CD4-positive, alpha-beta T cell treated with Interleukin-6 at 100 ng/mL for 8 hours (primary cell): ENCODE measurements at places on chromosomes 7 and 10.

GRCh38 chr10:119480667-119481066 lies 61.9 kb downstream of the RGS10 start:
- DNase-seq: no peak

- DNase-seq: no peak
Observed at GRCh38 chr10:46254467-46254866, 32.3 kb upstream of the ANTXRL start.

DNA sequence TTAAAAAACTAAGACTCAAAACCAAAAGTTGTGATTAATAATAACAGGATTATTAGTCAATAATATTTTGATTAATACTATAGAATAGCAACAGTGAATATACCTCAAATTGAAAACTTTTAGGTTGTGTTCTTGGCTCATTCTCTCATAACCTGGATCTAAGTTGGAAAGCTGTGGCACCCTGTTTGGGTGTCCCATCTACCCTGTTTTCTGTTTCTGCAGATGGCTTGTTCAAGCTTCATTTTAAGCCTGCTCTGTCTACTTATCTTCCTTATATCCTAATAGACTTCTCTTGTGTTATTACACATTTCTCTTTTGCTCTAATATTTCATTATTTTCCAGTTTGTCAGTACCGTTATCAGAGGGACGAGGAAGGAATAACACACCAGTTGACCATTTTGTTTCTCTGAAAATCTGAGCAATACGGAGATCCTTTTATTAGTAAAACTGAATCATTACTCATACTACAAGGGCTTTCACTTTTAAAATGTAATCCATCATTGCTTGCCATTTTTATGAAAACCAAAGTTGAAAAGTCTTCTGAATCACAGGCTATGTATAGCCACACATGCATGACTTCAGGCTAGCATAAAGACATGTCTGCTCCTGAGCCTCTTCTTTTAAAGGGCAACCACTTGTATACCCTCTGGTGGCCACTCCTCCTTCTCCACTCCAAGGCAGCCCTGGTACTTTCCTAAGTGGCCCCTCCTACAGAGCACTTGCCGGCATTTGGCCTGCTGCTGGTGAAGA lies 22.3 kb downstream of the COX15 start:
- no peak for DNase-seq

GRCh38 chr7:44534087-44534486 lies 7.0 kb downstream of the NPC1L1 start:
- no peak for DNase-seq

DNA sequence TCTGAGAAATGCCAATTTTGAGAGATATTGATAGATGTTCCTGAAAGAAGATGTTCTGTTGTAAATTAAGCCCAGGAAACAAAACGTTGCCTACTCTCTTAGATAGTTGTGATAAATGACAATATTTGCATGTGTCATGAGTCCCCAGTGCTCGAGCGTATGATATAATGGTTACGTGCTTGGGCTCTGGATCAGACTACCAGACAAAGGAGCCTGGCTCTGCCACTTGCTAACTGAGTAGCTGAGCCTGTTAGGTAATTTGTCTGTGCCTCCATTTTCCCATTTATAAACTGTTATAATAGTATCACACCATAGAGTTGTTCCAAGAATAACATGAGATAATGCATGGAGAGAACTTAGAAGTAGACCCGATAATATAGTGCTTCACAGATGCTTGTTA lies 1.8 kb downstream of the A1CF start:
- no peak for DNase-seq

DNA sequence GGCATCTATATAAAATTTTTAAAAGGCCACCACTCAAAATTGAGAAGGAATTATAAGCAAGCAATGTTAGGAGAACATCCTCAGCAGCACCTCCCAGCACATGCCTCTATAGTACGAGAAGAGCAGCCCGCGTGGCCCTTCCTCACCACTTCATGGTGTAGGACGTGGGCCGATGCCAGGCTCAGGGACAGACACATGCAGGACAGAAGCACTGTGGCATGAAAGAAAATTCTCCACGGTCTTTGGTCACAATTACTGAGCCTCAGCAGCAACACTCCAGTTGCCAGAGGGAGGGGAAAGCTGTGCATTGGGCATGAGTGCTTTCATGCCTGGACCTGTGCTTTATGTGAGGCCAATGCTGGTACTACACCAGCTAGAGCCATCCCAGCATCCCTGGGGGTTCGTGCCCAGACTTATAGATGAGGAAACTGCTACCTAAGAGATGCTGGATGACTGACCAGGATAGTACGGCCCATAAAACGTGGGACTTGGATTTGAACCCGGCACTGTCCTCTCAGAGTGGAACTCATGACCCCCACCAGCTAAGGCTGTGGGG lies 164.7 kb downstream of the ADAM12 start:
- no peak for DNase-seq

GRCh38 chr10:95211606-95212279 lies 17.7 kb downstream of the ACSM6 start:
- DNase-seq: no peak

DNA sequence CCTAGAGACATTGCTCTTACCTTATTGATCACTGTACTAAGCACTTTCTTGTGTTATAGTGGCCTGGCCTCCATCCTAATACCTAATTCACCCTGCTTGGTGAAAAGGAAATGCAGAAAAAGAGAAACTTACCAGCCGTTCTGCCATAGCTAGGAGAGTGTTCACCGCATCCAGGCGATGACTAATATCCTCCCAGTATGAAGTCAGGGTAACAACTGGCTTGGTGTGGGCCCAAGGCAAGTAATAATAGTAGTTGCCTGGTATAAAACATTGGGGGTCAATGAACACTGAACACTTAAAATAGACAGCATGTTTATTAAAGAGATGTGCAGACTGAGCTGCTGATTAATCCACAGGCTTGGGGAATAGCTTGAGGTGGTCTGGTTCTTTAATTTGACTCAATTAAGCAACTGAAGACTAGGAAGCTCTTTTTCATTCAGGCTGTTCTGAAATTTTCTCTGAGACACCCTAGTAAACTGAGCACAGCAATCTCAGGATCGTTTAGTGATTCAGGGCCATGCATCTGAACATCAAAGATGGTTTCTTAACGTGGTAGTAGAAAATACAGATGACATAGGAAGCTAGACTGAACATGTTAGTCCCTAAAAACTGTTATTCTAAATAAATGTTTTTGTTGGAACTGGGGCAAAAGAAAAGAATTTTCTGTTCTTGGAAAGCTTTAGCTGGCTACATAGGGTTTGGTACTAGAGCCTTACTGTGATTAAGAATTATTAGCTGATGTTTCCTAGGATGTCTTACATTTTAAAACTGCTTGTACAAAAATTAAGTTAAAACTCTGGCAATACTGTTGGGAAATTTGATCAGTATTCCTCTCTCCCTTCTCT lies 102.2 kb downstream of the MYOF start:
- DNase-seq: peak; percentile 14

DNA sequence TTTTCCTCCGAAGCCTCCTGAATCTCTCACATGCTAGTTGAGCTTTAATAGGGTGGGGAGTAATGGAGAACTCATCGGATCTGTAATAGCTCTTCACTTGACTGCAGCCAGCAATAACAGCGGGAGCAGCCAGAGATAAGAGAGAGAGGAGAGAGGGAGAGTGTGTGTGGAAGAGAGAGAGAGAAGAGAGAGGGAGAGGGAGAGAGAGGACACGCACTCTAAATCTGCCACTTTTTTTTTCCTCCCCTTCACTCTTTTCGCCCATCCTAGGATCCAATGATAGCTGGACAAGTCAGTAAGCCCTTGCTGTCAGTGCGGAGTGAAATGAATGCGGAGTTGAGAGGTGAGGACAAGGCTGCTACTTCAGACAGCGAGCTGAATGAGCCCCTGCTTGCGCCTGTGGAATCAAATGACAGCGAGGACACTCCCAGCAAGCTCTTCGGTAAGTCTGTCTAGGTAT lies 107.9 kb downstream of the POU6F2 start:
- no peak for DNase-seq

DNA sequence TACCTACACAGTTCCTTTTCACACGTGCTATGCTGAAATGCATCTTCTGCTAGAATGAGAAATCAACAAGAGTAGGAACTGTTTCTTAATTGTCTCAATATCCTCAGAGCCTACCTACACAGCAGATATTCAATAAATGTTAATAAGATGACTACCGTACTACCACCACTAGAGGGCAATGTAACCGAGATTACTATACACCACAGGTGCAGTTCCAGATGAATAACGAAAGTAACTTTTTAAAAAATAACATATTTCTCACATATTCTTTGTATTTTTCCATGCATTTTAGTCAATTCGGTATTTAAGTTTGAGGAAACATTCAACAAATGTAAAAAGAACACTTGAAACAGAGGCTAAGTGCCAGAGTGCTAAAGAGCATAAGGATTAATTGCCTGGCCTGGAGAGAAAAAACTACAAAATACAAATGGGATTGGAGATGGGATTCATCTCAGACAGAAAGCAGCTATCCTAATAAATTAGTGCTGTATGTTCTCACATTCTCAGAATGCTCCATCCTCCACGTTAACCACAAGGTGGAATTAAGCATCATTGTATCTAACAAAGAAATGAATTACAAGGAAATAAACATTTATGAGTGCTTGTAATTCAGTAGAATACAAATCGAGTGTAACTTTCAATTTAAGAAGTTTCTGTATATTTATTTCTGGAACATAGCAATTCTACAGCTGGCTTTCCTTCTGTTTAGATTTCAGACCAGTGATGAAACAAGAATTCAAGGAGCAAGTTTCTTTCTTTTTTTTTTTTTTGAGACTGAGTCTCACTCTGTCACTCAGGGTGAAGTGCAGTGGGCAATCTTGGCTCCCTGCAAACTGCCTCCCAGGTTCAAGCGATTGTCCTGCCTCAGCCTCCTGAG lies 20.3 kb upstream of the HECTD2 start:
- DNase-seq: peak; percentile 71

DNA sequence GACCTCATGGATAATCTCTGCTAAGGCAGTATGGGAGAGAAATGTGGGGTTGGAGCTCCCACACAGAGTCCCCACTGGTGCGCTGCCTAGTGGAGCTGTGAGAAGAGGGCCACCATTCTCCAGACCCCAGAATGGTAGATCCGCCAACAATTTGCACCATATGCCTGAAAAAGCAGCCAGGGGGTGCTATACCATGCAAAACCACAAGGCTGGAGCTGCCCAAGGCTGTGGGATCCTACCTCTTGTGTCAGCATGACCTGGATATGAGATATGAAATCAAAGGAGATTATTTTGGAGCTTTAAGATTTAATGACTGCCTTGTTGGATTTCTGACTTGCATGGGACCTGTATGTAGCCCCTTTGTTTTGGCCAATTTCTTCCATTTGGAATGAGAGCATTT lies 27.0 kb upstream of the SAMD9L start:
- no peak for DNase-seq

GRCh38 chr7:45703373-45703821 lies 129.2 kb downstream of the ADCY1 start:
- DNase-seq: no peak

DNA sequence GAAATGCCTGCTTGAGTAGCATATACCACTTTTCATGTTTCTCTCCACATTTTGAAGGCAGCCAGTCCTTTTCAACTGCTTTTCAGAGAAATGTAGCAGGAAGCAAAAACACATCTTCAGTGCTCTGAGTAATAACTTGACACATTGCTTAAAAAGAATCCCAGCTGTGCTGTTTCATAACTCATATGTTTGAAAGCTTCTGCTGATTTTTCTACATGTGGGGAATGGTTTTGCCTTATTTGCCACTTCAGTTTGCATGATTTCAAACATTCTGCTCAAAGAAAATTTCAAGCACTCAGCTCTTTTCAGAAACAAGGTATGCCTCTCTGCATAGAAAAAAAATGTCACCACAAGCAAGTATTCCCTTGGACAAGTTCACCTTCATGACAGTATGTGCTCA lies 732.8 kb downstream of the POM121L12 start:
- no peak for DNase-seq

GRCh38 chr7:3683546-3684539 lies 382.8 kb downstream of the SDK1 start:
- no peak for DNase-seq

DNA sequence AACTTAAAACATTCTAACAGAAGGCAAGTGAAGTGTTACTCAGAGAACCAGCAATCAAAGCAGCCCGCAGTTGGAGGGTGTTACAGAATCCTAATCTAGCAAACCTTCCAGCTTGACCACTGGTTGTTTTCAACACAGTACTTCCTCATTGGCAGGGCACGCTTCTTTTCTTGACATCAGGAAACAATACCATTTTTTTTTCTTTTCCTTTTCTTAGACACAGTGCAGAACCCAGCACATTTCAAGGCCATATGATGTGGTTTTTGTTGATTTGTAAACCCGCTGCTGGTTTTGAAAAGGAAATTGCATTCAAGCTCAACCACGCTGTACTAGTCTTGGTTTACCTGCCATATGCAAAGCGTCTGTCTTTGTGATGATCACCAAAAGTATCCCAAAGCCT lies 33.4 kb downstream of the RHOBTB1 start:
- no peak for DNase-seq

DNA sequence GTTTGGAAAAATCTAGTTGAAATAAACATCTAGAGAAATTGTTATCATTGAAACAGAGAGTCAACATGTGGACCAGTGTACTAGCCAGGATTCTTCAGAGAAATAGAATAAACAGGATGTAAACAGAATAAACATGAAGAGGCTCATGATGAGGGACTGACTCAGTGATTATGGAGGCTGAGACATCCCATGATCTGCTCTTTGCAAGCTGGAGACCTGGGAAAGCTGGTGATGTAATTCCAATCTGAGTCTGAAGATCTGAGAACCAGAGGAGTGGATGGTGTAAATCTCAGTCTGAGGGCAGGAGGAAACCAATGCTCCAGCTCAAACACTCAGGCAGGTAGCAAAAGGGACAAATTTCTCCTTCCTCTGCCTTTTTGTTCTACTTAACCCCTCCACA lies 62.9 kb upstream of the FAM180A start:
- DNase-seq: no peak

DNA sequence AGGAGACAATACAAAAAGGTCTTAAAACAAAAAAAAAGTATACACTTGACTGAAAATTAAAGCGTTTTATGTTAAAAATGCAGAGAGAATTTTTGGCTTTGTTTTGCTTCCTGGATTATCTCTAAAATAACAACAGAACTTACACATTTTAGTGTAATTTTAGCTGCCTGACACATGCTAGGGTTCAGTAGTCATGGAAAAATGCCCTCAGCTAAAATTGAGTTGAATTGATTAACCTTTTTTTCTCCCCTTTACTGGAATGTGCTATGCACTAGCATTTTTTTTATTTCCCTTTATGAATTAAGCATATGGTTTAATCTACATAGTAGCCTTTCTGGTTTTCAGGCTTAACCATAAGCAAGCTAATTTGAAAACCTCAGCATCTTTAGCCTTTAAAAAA lies 89.9 kb downstream of the ZNF277 start:
- DNase-seq: no peak

DNA sequence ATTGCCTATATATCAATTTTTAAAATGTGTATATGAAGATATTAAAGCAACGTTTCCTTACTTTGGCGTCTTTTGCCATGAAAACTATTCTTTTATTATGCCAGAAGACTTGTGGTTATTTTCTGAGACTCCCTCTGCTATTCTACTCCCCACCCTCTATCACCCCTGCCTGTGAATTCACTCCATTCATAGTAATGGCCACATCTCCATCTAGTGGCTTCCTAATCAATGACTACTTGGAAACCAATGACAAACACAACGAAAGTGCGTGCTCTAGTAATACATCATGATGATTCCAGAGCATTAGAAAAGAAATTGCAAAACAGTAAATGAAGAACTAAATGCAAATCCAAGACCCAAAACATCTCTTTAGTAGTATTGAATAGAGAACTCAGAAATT lies 186.7 kb upstream of the HGF start:
- no peak for DNase-seq

GRCh38 chr10:28429573-28430216 lies 103.2 kb upstream of the WAC start:
- no peak for DNase-seq

- DNase-seq: no peak
Observed at GRCh38 chr7:123847868-123848267, 2.9 kb downstream of the HYAL4 start.

- DNase-seq: no peak
Observed at GRCh38 chr7:127821146-127821545, 169.2 kb downstream of the SND1 start.
